ENCODE measurements at places on chromosomes 12 and 14.

DNA sequence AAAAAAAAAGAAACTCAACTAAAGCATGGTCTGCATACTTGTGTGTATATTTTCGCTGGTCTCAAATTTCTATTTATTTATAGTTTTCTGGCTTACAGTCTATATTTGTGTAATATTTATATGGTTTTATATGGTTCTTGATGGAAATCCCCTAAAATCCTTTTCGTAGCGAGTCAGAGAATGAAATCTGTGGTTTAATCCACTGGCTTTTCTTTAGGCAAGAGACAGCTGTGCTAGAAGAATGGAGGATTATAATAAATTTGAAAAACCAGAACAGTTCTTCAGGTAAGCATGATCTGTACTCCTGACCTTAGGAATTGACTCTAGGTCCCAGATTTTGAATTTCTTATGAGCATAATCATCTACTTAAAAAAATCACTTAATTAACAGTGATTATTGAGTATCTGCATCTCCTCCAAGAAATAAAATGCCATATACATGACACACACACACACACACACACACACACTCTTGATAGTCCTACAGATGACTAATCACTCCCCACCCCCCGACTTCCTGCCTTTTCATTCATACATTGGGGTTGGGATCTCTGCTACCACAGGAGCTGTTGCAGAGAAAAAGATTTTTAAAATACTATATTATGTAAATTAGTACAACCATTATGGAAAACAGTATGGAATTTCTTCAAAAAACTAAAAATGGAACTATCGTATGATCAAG is 113.4 kb downstream of the CRADD start:
- DNase-seq, result no peak

DNA sequence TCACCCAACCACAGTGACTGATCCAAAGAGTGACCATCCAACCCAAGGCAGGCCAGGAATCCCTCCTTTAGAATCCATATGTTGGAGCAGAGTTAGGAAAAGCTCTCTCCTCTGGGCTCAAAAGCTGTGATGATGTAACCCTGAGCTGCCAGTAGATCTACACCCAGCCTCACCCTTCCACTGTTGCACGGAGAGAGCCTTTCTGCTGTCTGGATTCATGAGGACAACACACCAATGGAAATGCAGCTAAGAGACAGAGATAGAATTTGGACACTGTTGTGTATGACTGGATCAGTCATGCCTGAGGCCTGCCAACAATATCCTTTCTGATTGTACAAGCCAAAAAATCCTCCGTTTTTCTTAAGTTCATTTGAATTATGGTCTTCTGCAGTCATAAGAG is 4.4 kb upstream of the OR6J1 start:
- no peak for DNase-seq

- DNase-seq, result no peak
These were observed 122.9 kb downstream of the OTOGL start for GRCh38 chr12:80222261-80222660.

DNA sequence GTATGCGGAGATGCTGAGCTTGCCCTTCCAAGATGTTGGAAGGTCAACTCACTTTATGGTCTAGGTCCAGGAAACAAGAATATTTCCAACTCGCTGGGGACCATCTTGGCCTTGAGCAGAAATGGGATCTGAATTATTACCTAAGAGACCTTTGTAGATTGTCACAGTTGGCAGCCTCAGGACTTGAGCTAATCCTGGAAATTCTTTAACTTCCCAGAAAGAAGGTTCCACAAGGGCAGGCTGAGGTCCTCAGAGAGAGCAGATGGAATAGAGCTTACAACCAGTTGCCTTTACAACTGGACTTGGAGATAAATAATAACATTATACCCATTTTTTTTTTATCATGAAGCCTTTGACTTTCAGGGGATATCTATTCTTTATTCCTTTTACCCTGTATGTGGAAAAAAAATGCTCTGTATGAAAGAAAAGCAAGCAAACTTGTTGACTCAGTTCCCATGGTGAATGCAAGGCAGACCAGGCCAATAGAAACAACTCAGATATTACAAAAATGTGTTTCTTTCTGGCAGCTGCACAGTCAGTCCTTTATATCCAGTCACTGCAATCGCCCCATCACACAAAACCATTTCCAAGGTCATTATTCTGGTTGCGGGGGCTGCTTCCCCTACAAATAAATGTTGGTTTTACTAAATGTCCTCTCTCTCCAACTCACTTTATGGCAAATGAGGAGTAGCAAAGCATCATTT is 401.4 kb downstream of the ZFP36L1 start:
- DNase-seq, result no peak

GRCh38 chr12:100789146-100789545 is 5.4 kb upstream of the ANO4 start:
- no peak for DNase-seq

DNA sequence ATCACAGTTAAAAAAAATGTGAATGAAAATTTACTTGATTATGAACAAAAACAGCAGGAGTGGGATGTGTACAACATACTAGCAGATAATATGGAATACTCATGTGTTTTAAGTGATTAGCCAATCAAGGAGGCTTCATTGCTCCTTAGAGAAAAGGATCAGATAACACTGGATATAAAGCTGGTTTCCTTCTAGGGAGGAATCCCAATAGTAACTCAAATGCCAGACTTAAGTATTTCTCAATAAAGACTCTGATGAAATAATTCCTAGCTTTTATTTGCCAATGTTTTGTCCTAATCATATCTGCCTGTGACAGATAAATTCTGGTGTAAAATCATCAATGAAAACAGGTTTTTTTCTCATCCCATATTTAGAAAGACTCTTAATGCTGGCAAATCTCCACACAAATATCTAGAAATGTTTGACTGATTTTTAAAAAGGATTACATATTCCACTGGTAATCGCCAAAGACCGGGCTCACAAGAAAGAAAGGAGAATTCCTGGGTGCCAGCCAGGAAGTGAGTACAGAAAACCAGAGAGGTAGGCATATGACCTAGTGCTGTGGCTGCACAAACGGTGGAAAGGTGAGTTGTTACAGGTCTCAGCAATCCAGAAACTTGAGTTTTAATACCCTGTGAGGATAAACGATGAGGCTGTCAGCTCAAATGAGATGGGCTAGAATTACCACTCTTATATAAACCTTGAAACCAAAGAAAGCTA is 108.6 kb upstream of the TTC7B start:
- no peak for DNase-seq

GRCh38 chr14:101025696-101026095 is 122.2 kb upstream of the RTL1 start:
- no peak for DNase-seq

DNA sequence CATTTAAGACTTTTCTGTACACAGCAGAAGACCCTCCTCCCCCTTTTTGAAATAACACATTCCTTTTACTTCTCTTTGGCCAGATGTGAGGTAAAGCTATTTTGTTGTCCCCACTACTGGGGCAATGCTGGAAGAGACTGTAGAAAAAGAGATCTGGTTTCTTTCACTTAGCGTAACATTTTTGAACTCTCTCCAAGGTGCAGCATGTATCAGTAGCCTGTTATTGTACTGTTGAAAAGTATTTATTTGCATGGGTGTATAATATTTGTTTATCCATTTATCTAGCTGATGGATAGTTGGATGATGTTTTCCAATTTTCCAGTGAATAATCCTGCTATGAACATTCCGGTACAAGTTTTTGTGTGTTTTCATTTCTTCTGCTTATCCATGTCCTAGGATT is 335.2 kb downstream of the SOX5 start:
- DNase-seq, result no peak

- no peak for DNase-seq
These were observed 310.3 kb downstream of the C12orf75 start for GRCh38 chr12:105640761-105641160.

- no peak for DNase-seq
These were observed 206.2 kb downstream of the FSCB start for GRCh38 chr14:44300916-44301315.

DNA sequence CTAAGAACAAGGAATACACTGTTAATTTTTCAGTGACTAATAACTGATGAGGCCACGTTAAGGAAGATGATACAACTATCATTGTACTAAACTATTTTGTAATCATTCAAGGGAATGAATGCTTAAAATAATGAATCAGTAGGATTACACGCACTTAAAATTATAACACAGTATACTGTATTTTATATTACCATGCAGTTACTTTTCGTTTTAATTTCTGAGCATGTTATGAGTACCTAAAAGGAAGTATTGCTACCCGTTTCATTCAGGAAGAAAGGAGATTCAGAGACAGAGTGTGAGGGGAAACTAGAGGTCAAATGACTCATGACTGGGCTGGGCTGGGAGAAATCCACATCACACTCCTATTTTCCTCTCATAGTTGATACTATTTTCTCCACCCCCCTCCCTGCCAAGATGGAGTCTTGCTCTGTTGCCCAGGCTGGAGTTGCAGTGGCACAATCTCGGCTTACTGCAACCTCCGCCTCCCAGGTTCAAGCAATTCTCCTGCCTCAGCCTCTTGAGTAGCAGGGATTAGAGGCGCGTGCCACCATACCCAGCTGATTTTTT is 202.0 kb downstream of the PPM1H start:
- no peak for DNase-seq

DNA sequence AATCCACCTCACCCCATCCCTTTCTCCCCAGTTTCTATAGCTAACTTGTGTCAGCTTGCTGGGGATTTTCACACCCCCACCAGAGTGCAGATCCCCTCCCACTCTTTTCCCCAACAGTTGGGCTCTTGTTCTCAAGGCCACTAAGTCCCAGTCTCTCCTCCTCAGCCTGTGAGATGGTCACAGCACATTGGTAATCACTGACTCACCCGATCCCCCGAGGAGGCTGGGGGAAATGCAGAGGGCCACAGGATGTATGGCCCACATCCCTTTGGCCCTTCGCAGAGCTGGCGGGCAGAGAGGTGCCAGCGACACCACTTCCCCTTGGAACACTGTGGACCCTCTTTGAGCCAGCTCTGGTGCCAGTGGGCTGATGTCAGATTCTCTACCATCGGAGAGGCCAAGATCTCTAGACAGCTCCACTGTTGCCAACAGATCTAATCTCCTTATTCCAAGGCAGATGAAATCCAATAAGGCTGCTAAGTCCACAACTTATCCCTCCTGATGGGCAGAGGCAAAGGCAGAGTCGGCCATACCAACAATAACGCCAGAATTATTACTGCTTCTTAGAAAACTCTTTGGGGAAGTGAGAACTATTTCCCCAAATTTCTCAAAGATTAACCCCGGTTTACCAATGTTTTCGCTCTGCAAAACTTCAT is 1.6 kb downstream of the FMNL3 start:
- no peak for DNase-seq

GRCh38 chr14:102696856-102697495 is 80.3 kb upstream of the TRAF3 start:
- DNase-seq, result no peak

DNA sequence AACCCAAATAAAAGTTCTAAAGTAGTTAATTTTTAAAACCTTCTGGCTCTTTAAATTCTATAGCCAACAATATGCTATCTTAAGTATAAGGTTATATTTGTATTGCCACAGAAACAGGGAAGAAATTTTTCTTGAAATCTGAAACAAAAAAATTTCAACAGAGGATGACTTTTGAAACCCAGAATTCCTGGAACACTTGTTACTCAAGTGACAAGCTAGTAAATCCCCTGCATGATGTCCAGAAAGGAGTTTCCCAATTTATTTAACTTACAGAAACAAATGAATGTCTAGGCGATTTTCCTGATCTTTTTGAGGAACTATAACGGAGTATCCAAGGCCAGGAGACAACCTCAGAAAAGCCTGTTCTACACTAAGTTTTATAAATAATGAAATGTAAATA is 69.6 kb downstream of the SLC41A2 start:
- no peak for DNase-seq

GRCh38 chr12:120866108-120866507 is 38.0 kb downstream of the SPPL3 start:
- DNase-seq, result no peak

DNA sequence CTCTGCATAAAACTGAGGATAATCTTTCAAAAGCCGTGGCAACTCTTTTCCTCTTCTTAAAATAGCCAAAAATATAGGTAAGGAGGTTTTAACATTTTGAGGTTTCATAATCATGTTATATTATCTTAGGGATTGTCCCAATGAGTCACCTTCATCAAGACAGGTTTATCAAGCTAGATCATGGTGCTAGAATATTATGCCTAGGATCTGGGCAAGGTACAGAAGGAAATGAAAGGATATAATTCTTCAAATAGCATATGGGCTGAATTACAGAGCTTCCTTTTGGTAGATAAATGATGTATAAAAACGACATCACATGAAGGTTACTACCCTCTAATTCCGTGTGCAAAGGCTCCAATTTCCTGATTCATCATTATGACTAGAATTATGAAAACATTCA is 28.6 kb upstream of the TBC1D15 start:
- DNase-seq, result no peak

GRCh38 chr12:93059288-93059687 is 130.2 kb upstream of the EEA1 start:
- no peak for DNase-seq

GRCh38 chr14:72619111-72619571 is 274.8 kb downstream of the DPF3 start:
- DNase-seq, result no peak

DNA sequence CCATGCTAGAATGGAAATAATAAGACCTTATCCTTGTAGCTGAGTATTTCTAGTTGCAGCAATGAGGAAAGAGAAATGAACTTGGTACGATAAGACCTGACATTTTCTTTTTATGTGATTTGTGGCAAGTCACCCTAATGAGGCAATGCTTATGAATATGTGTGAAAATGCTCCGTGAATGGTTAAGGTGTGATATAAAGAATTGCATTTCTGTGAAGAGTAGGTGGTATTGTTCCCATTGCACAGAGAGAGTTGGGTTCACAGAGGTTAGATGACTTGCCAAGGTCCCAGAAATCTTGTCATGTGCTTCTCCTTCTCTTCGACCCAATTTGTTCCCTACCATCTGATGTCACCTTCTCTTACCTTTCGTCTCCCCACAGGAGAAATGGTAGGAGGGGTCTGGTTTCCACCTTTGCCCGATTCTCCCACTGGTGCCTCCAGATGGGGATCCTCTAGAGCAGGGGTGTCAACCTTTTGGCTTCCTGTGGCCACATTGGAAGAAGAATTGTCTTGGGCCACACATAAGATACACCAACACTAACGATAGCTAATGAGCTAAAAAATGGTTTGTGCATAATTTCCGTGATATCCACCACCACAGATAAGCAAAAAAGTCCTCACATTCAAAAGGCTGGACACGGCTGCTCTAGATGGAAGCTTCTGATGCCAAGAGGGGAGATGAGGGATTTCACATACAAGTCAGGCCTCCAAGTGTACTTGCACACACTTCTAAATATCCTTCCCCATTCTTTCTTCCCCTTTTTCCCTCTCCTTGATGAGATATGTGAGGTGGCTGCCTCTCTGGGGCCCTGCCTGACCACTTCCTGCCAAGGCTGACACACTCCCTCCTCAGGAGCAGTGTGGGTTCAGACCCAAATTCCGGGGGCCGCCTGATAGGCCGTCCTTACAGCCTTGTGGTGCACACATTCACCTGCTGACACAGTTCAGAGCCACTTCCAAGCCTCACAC is 96.1 kb downstream of the PLXNC1 start:
- no peak for DNase-seq
